ENCODE measurements at places on chromosomes 11 and 22.

- no peak for DNase-seq
Observed at GRCh38 chr22:43550024-43550620, 138.3 kb downstream of the MPPED1 start.

GRCh38 chr11:4084406-4085125 is 10.0 kb upstream of the RRM1 start:
- no peak for DNase-seq

DNA sequence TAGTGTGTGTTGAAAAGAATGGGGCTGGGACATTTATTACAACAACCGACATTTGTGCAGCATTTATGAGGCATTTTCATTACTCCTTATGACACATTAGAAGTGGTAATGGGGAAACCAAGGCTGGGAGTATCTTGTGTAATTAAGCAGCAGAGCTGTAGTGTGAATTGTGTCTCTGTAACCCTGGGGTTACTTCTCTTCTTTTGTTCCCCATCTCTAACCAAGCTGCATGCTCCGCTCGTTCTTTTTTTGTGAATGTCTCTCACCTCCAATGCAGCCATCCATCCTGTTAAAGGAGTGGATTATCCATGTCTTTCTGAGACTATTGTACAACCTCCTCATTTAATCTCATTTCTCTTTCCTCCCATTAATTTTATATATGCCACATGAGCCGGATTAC is 65.7 kb downstream of the ENDOD1 start:
- no peak for DNase-seq

GRCh38 chr11:64246871-64247728 is at the start of gene PPP1R14B:
PPP1R14B (minus strand) TSS chr11:64246943; CDS start chr11:64246673, 270 bp downstream.
- peak; percentile 88 for DNase-seq

- no peak for DNase-seq
Observed at GRCh38 chr22:49922484-49922883, 4.0 kb downstream of the CRELD2 start.

GRCh38 chr22:46328797-46329196 is 6.7 kb upstream of the TRMU start:
- DNase-seq: no peak

DNA sequence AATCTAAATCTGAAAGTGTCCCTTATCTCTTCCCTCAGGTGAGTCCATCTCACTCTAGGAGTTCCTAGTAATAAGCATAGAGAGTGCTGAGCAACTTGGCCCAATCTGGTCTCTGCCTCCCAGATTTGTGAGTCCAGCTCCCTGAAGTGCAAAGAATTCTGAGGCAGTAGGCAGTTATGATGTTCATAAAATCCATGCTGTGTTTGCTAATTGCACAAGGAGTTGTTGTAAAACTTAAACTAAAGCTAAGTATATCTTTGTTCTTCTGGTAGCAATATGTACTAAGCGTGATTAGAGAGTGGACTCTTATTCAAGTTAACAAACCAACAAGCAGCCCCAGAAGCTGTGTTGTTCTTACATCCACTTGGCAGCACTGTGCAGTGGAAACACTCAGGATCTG is 7.6 kb upstream of the PTH start:
- no peak for DNase-seq

DNA sequence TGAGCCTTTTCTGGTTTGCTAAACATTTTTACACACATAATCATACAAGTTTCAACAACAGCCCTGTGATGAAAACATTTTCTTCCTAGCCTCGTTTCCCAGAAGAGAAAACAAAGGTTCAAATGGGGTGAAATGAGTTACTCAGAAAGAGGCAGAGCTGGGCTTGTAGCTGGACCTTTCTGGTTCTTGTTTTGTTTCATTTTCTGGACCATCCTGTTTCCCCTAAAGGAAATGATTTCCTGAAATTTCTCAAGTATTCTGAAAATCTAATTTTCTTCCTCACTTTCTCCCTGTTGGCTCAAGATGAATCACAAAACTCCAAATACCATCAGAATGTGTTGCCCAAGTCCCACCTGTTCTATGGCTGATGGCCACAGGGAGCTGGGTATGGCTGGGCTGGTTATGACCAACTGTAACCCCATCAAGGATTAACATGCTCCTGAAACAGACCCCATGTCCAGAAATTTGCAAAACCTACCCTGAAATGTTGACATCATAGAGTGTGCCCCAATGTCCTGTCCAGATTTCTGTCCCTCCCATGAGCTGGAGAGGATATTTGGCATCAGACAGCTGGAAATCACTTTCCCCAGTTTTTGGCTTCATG is 6.7 kb upstream of the APOL4 start:
- no peak for DNase-seq

GRCh38 chr11:115920092-115920461 is 415.9 kb upstream of the CADM1 start:
- DNase-seq: no peak

DNA sequence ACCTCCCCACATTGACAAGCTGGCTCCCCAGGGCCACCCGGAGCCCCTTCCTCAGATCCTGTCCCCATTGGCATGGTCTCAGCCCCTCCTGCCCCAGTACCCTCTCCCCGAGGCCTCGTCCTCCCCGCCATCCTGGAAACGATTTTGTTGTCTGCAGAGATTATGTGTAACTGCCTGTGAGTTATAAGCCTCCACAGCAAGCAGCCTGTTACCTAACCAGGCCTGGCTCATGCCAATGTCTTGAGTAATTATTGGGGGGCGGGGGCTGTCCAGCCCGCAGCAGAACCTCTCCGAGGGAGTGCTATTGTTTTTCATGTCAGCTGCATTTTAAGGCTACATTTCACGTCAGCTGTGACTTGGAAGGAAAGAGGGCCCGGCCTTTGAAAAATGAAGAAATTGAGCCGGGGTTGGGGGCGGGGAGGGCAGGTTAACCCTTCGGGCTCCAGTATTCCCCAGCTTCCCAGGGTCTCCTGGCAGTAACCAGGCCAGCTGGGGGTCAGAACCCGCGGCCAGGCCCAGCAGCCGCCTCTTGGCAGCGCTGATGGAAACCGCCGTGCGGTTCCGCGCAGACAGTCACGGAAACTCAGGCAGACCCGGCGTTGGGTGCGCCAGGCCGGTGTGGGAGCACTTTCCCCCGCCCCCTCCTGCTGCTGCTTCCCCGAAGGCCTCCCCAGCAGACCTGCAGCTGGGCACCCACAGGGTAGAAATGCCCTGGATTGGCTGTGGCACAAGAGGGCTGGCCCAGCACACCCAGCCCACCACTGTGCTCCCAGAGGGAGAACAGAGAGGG is 59.5 kb downstream of the CDKN1C start:
- DNase-seq: peak; percentile 48

GRCh38 chr11:46361283-46362155 is 14.3 kb downstream of the DGKZ start:
- peak; percentile 84 for DNase-seq

DNA sequence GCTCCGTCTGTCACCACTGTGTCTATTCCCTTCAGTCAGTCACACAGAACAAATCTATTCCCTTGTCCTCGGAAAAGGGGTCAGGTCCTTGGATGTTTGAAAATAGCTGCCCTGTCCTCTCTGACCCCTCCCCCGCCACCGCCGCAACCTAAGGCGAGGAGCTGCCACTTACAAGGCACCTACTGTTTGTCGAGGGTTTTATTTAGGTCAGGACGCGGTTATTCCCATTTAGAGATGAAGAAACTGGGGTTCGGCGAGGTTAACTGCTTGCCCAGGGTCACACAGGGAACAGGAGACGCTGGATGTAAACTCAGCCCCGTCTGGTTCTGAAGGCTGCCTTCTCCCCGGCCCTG is 1468.1 kb downstream of the BRD1 start:
- no peak for DNase-seq

DNA sequence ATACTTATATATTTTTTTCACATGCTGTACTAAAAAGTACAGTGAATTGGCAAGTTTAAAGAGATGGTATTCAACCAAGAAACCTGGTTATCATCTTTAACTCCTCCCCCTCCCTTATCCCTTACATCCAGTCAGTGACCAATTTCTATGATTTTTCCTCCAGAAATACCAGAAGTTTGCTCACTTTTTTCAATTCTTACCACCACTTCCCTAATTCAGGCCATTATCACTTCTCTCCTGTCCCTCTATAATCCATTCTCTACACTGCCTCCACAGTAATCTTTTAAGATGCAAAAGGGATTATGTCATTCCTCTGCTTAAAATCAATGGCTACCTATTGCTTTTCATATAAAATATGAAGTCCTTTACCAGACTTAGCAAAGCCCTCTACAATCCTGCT is 62.8 kb downstream of the CEP57 start:
- DNase-seq: no peak

DNA sequence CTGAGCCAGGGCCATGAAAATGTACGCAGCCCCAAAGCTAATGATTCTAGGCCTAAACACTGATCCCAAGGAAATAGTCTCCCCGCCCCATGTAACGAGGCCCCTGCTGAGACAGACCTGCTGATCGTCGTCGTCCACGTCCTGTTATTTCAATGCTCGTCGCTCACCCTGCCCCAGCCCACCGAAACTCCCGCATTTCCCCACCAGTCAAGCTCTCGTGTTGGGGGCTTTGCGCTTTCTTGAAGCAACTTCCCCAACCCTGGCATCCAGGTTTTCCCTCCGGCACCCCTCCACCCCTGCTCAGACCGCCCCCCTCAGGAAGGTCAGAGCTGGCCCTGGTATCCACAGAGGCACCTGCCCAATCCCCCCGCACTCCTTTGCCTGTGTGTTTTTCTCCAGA is 58.8 kb upstream of the LINC01488 start:
- DNase-seq: no peak

DNA sequence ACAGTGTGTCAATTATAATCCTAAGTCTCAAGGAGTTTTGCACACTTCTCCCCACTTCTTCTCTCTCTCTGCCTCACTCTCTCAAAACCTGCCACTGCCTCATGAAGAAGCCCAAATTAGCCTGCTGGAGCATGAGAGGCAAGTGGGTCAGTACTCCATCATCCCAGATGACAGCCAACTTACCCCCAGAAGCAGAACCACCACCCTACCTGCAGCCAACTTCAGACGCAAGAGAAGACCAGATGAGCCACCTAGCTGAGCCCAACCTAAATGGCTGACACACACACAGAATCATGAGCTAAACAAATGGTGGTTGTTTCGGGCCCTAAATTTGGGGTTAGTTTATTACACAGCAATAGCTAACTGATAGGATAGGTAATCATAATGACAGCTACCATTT is 61.2 kb downstream of the CD82 start:
- no peak for DNase-seq
